DMS 273 treated with DMSO at 0.1 percent for 48 hours (cell line): ENCODE measurements at places on chromosomes 16 and 17.

- DNase-seq = no peak
These were observed 1035.5 kb upstream of the EEF2KMT start for GRCh38 chr16:6133009-6133557.

DNA sequence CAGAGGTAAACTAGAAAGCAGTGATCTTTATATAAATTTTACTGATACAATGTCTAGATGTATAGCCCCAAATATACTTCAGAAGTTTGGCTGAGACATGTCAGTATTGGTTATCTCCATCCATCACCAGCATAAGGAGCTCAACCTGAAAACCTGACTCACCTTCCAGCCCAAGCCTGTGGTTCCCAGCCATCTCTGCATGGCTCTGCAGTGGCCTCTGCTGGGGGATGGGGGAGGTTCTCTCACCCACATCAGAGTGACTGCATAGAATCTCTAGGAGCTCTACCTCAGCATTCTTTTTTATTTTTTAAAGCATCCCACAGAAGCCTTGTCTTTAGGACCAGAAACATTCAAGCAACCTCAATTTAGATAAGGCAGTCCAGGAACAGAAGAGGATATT is 27.3 kb downstream of the USP7 start:
- DNase-seq = no peak

- no peak for DNase-seq
These were observed 16.8 kb downstream of the ZNF750 start for GRCh38 chr17:82823004-82823403.

DNA sequence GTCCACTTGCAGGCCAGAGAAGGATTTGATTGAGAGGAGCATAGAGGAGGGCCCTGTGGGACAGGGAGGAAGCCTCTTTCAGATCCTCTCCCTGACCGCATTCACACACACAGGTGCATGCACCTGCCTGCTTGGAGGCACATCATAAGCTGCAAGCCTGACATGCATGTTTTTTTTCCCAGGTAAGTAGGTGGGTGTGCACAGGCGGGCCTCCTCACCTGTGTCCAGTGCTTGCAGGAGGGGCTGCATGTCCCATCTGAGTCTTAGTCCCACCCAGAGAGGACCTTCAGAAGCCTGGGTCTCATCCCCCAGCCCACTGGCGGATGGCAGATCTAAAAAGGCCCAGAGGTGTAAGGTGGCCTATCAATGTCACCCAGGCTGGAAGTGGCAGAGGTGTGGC is 130.8 kb downstream of the TMEM132E start:
- DNase-seq = no peak

GRCh38 chr17:61155590-61156237 is 243.9 kb upstream of the TBX2 start:
- DNase-seq = no peak

DNA sequence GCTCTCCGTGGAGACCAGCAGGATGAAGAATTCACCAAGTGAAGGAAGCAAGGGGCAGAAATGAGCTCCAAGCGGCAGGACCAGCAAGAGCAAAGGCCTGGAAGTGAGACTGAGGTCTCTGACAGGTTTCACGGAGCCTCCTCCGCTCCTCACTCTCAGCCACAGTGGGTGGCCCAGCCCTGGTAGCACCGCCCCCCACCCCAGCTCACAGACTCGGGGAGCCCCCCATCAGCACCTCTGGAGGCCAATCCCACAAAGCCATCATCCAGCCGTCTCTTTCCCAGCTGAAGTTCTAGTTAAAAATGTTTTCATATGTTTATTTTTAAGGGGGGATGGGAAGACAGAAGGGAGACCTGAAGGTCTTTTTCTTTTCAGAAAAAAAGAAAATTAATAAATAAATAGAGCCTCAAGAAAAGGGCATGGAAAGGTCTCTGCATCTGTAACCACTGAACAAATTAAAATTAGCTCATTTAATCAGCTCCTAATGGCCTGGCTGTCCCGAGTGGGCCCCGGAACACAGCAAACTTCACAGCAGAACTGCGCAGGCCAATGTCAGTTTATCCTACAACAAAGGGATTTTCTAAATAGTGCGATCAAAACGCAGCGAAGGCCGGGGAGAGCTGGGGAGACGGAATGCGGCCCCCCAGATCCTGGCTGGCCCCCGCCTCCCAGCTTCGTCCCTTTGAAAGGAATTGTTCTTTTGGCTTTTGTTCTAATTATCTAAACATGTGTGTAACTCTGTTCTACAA is 190.3 kb downstream of the ZNF423 start:
- DNase-seq = no peak

DNA sequence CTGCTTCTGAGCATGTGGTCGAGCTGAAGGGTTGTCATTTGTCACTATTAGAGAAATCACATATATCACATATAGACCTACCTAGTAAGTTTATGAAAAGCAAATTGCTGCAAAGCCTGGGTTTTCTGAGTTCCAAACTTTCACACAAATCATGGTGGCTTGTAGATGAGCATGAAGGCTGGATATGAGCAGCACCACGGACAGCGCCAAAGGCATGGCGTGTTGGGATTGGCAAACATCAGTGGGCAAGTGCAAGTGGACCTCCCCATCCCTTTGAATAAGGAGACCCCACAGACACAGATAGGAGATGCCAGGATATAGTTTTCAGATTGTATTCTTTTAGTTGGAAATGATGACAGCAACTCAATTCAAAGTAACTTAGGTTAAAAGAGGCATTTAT is 77.6 kb upstream of the CACNG3 start:
- no peak for DNase-seq

DNA sequence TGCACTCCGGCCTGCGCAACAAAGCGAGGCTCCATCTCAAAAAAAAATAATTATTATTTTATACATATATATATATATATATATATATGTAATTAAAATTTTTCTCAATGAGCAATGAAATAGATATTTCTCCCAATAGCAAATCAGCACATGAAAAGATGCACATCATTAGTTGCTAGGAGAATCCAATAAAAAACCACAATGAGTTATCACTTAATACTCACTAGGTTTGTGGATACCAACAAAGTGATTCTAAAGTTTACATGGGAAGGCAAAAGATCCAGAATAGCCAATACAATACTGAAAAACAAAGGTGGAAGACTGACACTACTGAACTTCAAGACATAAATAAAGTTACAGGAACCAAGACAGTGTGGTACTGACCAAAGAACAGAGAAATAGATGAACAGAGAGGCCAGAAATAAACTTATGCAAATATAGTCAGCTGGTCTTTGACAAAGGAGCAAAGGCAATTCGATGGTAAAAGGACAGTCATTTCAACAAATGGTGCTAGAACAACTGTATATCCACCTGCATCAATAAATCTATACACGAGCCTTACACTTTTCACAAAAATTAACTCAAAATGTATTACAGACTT is 13.6 kb downstream of the SMG6 start:
- no peak for DNase-seq

- DNase-seq = no peak
These were observed 404.1 kb downstream of the WWOX start for GRCh38 chr16:78503602-78504001.

DNA sequence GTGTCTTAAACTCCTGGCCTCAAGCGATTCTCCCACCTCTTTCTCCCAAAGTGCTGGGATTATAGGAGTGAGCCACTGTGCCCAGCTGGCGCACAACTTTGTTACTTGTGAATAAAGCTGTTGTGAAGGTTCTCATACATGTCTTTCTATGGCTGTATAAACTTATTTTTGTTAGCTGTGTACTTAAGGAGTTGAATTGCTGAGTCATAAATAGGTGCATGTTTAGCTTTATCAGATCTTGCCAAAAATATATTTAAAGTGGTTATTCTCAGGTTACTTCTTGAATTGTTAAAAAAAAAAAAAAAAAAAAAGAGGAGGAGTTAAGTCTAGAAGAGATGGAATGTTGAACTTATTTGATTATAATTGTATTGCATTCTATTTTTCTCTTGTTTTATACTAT is 47.6 kb upstream of the IRX3 start:
- DNase-seq = no peak

DNA sequence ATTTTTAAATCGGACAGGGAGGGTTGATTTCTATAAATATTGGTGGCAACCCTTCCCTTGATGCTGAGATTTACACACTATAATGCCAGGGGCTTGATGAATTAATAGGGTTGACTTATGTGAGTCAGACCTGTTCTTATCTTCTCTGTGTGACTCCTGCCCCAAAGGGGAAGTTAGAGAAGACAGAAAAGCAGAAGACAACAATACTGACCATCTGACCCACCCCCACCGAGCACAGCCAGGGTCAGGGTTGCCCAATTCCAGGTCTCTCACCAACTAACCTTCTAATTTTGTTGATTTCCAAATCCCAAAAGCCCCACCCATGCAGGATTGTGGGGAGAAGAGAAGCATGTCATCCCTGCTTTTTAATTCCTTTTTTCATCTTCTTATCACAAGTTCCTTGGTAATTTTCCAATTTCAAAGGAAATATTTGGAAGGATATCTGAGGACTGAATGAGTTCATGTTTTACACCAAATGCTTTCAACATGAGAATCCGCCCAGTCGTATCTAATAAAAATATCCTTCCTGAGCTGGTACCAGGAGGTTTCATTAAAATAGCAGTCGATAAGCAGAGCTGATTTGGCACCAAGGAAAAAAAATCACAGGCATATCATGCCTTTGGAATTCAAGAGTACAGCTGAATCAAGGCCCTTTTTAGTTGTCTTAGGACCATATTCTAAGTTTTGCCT is 603.4 kb upstream of the CDH11 start:
- no peak for DNase-seq

DNA sequence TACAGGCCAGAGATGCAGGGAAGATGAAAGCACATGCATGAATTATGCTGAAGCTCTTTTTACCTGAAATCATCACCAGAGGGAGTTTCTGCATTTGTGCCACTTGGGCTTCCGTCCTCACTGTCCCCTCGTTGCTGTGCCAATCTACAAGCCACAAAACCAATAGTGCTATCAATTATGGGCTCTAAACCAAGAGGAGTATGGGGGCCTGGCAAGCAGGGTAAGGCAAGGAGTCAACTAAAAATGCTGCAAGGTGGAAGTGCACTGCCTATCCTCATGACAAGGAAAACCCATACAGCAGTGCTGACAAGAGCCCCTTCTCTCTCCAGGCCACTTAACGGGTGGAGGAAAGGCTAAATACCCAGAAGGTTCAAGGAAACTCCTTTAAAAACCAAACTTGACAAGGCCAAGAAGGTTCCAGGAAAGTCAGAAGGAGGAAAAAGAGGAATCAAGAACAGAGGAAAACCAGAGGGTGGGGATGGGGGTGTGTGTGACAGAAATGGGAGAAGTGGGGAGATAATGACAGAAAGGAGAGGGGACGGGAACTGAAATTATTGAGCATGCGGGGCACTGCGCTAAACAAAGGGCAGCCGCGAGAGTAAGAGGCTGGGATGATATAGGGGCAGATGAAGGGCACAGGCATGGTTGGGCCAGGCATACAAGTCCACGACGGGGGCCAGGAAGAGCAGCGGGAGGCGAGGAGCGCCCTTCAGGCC is 674 bp downstream of the C17orf75 start:
- DNase-seq = no peak

- DNase-seq = no peak
These were observed 572 bp downstream of the PGP start for GRCh38 chr16:2213817-2214718.

DNA sequence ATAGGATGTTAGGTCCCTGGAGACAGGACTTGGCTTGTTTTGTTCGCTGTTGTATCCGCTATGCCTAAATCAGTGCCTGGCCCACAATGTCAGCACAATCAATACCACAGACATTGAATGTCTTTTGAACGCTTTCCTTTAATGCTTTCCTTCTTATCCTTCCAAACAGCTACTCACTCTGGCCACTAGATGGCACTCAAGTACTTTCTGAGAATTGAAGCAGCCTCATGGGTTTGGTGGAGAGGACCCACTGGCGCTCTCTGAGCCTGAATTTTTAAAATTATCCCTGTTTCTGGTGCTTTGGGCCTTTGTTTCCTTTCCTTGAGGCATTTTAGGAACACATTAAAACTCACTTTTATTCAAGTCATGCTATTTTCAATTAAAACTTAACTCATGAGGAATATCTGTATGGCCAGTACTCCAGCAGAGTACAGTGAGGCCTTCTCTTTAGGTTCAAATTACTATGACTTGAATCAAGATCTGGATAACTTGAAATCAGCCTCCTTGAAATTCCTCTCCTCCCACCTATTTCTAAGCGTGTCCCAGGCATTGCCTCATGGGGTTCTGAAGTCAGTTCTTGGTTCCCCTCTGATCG is 3.2 kb upstream of the NLRP1 start:
- DNase-seq = peak; percentile 13

- no peak for DNase-seq
These were observed 855 bp downstream of the TMEM204 start for GRCh38 chr16:1534021-1535020.

GRCh38 chr16:58960034-58960433 is 225.9 kb upstream of the GOT2 start:
- no peak for DNase-seq

GRCh38 chr17:82489117-82489516 is 30.4 kb upstream of the FOXK2 start:
- no peak for DNase-seq

DNA sequence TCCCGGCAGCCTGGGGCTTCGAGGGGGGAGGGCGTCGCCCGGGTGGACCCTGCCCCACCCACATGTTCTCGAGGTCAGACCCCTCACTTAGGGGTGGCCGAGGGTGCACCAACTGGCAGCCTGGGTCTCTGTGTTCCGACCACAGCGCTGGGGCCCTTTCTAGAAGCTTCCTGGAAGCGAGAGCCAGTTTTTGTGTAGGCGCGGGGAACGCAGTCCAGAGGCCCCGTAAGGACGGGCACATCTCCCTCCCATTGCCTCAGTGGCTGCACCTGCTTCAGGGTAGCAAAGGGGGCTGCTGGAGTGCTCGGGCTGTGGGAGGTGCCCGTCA is 148.3 kb downstream of the BANP start:
- no peak for DNase-seq

- DNase-seq = no peak
These were observed 76.0 kb downstream of the CLEC16A start for GRCh38 chr16:11020388-11020787.

- no peak for DNase-seq
These were observed 716 bp downstream of the TMEM94 start for GRCh38 chr17:75457047-75457654.

DNA sequence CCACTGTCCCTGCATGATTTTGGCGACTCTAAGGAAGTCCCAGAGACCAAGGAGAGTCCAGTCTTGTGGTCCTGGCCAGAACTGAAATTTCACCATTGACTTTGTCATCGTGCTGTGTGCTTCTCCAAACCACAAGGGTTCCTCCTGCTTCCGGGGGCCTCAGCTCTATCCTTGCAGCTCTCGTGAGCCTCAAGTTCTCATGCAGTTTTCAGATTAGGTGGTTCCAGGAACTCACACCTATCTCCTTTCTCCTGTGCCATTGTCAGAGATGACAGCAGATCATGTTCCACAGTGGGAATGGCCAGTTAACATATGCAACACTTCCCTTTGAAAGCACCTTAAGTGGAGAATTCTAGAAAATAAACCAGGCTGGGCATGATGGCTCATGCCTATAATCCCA is 97.9 kb upstream of the CRHR1 start:
- DNase-seq = no peak

GRCh38 chr17:42782166-42783061 is 2.0 kb downstream of the WNK4 start:
- DNase-seq = no peak

- DNase-seq = no peak
These were observed 289.7 kb upstream of the ZFHX3 start for GRCh38 chr16:73337373-73338296.
